ENCODE measurements at places on chromosomes 5 and 9.

- no peak for DNase-seq
Observed at GRCh38 chr5:52774005-52774410, 13.7 kb upstream of the ITGA1 start.

DNA sequence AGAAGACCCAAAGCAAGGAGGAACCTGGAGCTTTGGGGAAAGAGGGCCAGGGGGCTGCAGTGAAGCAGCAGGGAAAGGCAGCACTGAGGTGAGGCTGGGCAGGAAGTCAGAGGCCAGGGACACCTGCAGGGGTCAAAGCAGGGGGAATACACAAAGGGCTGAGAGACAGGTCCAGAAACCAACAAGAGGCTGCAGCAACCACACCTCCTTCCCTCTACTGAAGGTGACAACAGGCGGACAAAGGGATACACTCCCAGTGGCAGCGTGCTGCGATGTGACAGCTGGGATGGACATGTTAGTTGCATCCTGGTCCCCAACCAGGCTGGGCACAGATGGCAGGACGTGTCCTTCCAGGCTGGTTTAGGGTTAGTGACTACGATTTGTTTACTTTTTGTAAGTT, 12.6 kb downstream of the CFAP77 start:
- no peak for DNase-seq

- DNase-seq = no peak
Observed at GRCh38 chr9:242461-243080, 27.9 kb downstream of the DOCK8 start.

DNA sequence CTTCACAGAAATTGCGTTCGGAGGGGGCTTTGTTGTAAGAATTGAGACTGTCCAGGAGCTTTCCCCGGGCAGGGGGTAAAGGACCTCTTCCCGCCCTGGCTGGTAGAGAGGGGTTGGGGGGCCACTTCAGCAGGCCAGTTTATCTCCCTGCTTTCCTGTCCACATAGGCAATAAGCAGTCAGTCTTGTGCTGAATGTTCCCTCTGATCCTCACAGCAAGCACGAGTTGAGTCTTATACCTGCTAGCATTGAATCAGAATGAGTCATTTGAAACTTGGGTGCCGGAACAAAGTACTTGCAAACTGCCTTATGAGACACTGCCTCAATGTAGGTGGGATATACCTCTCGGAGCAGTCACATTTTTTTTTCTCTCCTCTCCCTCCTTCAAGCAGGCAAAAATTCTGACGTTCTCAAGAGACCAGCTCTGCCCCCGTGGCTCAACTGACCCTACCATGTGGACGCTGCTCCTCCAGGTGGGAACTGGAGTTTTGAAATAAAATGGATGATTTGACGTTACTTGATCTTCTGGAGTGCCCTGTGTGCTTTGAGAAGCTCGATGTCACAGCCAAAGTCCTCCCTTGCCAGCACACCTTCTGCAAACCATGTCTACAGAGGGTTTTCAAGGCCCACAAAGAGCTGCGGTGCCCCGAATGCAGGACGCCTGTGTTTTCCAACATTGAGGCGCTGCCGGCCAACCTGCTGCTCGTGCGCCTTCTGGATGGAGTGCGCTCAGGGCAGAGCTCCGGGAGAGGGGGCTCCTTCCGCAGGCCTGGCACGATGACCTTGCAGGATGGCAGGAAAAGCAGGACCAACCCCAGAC, 1.3 kb downstream of the SH3RF2 start:
- DNase-seq = peak; percentile 84

DNA sequence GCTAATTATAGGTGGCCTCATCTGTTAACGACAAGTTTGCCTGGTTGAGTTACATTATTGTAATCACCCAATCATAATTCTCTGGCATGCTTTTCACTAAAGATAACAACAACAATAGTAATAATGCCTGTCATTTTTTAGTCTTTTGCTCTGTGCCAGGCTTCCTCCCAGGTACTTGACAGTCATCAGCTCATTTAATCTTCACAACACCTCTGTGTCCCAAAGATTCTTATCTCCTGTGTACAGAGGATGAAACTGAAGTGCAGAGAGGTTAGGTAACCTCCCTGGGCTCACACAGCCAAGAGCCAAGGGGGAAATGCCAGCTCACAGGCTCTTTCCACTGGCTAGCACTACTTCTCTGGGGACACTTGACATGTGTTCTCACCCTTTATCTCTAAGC, 77.5 kb downstream of the DAB2IP start:
- DNase-seq = no peak

All from SW480 (cell line).